ENCODE measurements at places on chromosomes 1 and 21. TPM values are rescaled to one million over a fixed set of nuclear protein-coding genes. Genes with fewer than 3 reads are reported as not detected.

DNA sequence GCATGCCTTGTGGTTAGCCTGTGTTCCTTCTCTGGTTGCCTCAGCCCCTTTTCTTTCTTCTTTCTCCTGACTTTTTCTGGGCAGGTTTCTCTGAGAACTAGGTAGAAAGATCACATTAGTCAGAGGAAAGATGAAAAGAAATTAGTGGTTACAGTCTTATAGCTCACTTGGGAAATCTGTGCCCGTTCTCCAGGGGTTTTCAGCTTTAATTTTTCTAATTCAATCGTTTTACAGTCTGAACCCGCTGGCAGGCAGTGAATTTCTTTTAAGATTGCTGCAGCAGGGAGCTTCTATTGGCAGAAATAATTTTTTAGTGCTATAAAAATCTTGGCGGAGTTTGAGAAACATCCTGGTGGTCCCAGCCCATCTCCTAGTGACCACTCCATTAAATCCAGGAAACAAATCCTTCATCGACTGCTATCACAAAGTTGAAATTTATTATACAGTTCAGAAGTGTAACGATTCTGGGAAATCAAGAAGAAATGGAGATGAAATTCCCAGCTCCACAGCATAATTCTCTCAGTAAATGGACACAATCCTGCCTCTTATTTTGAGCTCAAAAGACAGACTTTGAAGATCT lies 113.1 kb downstream of the PCP4 start:
- H3K4me3 ChIP-seq: no peak overlapping the region
- H3K4me1 ChIP-seq: no peaks in the 10 kb centered on the region
- H3K27ac ChIP-seq: no peak overlapping the region
- H3K36me3 ChIP-seq: no peaks in the 10 kb centered on the region
- no peak for DNase-seq
- H3K27me3 ChIP-seq: no peaks in the 10 kb centered on the region

Gene VSIG8
- not detected for total RNA-seq

DNA sequence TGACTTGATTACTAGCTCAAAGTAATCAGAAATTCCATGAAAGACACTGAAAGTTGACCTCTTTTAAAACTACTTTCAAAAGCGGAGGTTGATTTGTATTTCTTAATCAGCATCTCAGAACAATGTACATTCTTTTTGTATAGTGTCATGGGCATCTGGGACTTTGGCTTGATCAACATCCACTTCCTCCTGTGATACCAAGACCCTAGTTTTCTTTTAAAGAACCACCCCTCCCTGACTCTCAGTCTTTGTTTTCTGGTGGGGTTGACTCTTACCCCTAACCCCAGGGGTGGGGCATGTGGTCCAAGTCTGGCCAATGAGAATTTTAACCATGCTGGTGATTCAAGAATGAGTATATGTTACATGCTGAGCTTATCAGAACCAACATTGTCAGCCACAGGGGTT lies 21.7 kb upstream of the IRF2BP2 start:
- no peaks in the 10 kb centered on the region for H3K27me3 ChIP-seq
- no peaks in the 10 kb centered on the region for H3K36me3 ChIP-seq
- peak overlapping the region; percentile 52 for H3K27ac ChIP-seq

Gene TENT5C
- total RNA-seq: 1.0 TPM

DNA sequence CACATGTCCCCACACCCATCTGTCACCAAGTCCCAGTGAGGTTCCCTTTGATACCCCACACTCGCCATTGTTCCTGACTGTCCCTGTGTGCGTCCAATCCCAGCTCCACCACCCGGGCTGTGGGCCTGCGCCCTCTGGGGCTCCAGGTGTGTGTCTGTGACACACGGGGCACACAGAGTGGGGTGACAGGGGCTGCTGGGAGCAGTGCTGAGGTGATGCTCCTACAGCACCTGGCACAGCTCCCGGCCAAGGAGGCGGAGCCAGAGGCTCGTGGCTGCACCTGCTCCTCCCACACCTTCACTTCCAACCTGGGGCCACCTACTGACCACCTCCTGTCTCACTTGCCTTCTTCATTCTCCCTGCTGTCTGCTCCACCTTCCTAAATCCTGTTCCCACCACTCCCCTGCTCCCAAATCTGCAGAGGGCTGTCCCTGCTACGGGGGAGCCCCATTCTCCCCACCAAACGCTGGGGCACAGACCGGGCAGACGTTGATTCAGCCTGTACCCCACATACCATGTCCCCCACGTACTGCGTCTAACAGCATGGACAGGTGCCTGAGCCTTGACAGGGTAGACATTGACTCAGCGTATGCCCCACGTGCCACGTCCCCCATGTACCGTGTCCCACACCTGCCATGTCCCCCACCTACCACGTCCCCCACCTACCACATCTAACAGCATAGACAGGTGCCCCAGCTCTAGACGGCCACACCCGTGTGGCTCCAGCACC lies 16.4 kb downstream of the WDR4 start:
- peak; percentile 89 for DNase-seq
- H3K4me1 ChIP-seq: no peaks in the 10 kb centered on the region
- H3K27me3 ChIP-seq: no peaks in the 10 kb centered on the region
- peaks cover 62% of the 10 kb centered on the region for H3K36me3 ChIP-seq
- H3K4me3 ChIP-seq: no peak overlapping the region
- H3K27ac ChIP-seq: no peak overlapping the region

DNA sequence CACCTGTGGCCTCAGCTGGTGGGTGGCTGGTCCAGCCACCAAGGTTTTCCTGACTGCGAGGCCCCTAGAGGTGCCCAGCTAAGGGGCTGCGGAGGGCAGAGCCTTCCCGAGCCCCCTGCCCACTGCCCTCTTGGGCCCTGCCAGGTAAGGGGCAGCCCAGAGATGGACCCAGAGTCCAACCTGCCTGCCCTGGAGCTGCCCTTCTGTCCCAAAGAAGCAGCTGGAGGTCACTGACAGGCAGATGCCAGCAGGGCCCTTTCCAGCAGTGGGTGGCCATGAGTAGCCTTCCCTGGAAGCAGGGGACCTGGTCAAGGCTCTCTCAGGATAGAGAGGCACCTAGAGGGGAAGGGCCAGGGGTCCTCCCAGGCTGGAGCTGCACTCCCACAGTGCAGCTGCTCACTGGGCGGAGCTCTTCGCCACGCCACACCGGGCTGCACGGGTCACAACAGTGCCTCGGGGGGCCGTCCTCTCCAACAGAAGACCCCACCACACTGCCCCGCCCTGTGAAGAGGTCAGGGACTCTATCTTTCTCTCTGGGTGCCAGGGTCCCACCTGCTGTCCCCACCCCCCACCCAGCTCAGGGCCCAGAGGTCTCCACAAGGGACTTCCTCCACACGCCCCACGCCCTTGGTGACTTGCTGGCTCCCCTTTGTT lies 10.9 kb upstream of the GNB1 start:
- H3K27ac ChIP-seq: no peak overlapping the region
- peak; percentile 48 for DNase-seq
- H3K4me3 ChIP-seq: no peak overlapping the region
- no peaks in the 10 kb centered on the region for H3K4me1 ChIP-seq
- H3K36me3 ChIP-seq: no peaks in the 10 kb centered on the region
- H3K27me3 ChIP-seq: no peaks in the 10 kb centered on the region

DNA sequence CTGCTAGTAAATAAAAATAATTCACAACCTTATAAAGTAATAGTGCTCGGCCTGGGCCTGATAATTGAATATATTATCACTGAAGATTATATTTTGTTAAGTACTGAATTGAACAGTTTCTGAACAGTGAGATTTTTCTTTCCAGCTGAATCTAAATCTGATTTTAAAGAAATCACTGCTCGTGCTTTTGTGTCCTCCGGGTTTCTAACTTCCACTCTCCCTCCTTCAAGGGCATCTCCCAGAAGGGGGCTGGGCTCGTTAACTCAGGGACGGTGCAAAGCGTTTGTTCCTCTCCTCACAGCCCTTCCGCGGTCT lies 823 bp upstream of the KIF1B start:
- H3K4me3 ChIP-seq: peak overlapping the region; percentile 90
- no peak for DNase-seq
- no peaks in the 10 kb centered on the region for H3K27me3 ChIP-seq

Gene LCE6A
- not detected for total RNA-seq

Gene SH2D5
- total RNA-seq: 5.0 TPM

Data from endodermal cell (in vitro differentiated cells).